NCI-H1436 (cell line): ENCODE measurements at places on chromosomes 11 and 22.

DNA sequence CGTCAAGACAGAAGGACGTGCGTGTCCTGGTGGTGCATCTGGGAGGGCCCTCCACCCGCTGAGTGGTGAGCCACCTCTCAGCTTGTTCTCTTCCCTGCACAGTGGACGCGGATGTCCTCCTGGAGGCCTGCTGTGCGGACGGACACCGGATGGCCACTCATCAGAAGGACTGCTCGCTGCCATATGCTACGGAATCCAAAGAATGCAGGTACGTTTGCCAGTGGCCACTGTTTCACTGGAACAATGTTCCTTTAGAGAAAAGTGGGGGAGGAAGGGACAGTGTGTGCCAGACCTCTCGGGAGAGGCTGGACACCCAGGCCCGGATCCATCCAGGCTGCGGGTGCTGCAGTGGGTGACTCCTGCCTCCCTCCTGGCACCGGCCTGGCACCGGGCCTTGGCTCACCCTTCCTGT, 15.9 kb downstream of the FBLN1 start:
- DNase-seq, result no peak

- no peak for DNase-seq
Observed at GRCh38 chr11:22454461-22455090, 116.4 kb downstream of the SLC17A6 start.

GRCh38 chr11:67642173-67643120, 2.9 kb upstream of the TBX10 start:
- no peak for DNase-seq

DNA sequence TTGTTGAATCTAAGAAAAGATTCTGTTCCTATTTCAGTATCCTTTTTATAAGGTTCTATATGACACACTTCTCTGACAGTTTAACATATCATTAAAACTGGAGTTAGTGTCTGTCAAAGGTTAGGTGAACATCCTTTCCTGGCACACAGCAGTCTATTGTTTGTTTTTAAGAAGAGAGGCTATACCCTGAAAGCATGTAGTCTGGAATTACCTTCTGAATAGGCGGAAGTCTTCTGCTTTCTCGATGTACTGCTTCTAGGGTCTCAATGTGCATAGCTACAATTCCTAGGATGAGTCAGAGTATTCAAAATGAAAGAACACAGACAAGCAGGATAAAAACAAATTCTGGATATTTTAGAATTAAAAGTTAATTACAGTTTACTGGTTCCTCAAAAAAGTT, 188.6 kb downstream of the SWAP70 start:
- DNase-seq, result no peak

GRCh38 chr22:47367993-47368945, 605.8 kb downstream of the TBC1D22A start:
- DNase-seq, result no peak

DNA sequence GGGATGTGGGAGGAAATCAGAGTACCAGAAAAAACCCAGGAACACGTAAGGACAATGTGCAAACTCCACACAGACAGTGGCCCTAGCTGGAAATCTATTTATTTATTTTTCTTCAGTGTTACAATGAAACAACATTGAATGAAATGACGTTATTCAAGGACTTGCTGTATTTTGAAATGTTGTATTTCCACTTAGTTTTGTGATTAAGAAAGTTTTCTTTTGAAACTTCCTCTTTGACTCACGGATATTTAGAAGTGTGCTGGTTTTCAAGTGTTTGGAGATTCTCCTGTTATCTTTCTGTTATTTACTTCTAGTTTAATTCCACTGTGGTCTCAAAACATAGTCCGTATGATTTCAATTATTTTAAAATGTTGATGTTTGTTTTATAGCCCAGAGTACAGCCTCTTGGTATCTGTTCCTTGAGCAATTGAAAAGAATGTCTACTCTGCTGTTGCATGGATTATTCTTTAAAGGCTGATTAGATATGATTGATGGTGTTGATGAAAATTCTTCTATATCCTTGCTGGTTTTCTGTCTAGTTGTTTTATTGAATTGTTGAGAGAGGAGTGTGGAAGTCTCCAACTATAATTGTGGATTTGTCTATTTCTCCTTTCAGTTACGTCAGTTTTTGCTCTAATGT, 141.0 kb downstream of the ARHGAP20 start:
- no peak for DNase-seq

DNA sequence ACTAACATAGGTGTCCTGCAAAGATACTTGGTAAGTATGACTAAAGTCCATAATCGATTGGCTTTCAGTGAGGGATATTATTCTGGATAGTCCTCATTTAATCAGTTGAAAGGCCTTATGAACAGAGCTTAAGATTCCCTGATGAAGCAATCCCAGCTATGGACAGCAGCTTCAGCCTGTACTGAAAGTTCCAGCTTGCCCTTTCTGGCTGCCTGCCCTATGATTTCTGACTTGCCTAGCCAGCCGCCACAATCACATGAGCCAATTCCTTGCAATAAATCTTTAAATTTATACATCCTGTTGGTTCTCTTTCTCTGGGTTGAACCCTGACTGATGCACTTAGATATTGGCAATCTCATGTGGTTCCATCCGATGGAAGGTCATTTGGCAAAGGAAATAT, 759.0 kb upstream of the API5 start:
- DNase-seq, result no peak

GRCh38 chr11:74988541-74989259, at the start of gene NEU3:
Gene NEU3 (plus strand): TSS chr11:74988933. CDS start chr11:74989061, 128 bp downstream.
- peak; percentile 77 for DNase-seq

- DNase-seq, result peak; percentile 82
Observed at GRCh38 chr22:35914665-35915476, 113.8 kb downstream of the RBFOX2 start.

DNA sequence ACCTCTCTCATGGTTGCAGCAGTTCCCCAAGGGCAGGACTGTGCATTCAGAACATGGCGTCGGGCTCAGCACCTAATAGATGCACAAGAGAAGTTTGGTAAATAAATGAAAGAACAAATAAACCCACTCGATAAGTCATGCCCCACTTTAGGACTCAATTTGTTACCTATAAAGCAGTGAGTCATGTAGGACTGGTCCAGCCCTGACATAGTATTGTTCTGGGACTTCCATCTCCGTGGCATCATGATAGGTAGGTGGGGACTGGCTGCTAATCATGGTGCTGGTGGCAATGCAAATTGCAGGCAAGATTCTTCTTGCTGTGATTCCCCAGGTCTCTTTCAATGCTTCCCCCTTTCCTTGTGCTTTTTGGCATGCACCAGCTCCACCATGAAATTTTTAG, 118.2 kb upstream of the CSNK2A3 start:
- no peak for DNase-seq

DNA sequence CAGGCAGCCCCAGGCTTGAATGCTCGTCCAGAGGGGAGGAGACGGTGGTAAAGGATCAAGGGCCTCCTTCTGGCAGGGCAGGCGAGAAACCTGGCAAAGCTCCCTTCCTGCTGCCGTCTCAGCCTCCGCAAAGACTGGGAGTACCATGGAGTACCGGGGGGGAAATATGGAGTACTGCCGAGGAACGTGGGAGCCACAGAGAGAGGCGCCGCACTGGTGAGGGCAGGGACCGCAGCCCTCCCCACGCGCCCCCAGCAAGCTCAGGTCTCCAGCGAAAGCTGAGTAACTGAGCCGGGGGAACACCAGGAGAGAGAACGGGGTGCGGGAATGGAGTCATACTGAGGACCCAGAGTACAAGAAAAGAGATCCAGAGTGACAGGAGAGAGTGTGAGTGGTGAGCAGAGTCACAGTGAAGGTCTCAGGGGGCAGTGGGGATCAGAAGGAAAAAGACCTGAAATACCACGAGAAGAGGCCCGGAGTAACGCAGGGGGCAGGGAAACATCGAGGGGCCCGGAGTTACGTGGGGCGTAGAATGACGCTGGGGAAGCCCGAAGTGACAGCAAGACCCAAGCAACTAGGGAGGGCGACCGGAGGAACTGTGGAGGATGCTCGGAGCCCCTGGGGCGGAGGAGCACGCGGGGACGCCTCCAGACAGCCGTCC, 740 bp downstream of the EML3 start:
- DNase-seq, result no peak

DNA sequence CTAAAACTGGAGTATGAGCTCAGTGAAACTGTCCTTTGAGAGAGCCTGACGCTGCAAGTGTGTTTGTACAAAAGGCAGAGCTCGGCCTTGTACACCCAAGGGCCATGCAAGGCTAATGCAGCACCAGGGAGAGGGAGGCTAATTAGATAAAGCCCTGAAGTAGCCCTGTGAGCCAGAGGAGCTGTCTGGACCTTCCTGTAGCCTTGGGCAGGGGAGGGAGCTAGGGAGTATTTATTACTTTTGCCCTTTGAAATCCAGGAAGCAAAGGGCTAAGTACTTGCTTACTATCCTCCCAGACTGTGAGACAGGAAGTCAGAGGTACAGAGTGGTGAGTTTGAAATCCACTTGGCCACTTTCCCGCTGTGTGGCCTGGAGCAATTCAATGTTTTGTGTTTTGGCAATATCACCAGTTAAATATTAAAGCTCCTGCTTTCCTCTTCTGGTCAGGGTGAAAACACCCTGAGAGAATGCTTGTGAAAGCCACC, 10.2 kb upstream of the LDHA start:
- DNase-seq, result no peak

DNA sequence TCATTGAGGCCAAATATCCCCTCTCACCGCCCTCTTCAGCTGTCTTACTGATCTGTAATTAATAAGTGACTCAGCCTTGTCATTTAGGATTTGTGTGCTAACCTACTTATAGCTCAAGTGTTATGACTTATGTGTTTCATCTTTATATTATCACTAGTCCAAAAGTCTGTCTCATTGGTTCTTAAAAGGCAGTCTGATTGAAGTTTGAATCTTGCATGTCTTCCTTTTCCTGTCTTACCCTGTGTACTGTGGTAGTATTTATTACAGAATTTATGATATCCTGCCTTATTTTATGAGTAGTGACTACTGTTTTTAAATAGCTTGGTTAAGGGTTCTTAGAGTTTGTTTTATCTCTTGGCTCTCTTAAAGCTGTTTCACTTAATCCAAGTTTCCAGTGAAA, 6.3 kb downstream of the DEPDC7 start:
- DNase-seq, result no peak

DNA sequence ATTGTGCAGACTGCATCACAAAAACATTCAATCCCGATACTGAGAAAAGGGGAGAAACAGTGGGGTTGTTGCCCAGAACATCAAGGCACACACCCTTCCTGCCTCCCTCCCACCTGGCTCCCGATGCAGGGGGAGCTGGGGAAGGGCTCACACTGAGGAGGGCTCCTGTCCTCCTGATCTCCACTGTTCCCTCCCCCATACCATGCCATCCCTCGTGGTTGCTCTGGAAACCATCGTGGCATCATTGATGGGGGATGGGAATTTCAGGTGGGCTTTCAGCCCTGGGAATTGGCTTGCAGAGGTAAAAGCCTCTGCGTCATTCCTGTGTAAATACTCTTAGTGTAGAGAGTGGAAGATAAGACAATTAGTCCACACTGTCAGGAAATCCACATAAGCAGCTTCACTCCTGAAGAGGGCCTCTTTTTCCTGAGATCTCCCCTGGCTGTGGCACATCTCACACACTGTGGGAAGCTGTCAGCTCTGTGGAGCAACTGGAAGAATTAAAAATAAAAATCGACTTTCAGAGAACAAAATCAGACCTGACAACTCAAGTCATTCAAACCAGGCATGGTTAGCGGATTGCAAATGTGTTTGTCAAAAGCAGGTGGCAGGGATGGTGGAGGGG, 176.0 kb downstream of the CHST1 start:
- no peak for DNase-seq

DNA sequence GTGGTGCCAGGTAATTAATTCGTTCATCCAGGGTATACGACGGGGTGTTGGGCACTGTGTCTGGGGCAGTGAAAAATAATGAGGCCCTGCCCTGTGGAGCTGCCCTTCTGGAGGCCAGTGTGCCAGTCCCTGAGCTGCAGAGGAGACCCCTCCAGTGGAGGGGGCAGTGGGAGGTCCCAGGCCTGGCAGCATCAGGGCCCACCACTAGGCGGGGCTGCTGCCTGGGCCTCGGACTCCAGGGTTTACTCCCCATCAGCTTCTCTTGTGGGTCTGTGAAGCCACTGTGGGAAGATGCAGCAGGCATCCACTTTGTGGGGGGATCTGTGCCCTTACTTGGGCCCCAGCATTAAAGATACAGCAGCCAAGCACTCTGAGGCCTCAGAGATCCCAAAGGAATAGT, 17.4 kb upstream of the TMPRSS6 start:
- no peak for DNase-seq

GRCh38 chr11:2533587-2534133, 88.9 kb downstream of the KCNQ1 start:
- no peak for DNase-seq

DNA sequence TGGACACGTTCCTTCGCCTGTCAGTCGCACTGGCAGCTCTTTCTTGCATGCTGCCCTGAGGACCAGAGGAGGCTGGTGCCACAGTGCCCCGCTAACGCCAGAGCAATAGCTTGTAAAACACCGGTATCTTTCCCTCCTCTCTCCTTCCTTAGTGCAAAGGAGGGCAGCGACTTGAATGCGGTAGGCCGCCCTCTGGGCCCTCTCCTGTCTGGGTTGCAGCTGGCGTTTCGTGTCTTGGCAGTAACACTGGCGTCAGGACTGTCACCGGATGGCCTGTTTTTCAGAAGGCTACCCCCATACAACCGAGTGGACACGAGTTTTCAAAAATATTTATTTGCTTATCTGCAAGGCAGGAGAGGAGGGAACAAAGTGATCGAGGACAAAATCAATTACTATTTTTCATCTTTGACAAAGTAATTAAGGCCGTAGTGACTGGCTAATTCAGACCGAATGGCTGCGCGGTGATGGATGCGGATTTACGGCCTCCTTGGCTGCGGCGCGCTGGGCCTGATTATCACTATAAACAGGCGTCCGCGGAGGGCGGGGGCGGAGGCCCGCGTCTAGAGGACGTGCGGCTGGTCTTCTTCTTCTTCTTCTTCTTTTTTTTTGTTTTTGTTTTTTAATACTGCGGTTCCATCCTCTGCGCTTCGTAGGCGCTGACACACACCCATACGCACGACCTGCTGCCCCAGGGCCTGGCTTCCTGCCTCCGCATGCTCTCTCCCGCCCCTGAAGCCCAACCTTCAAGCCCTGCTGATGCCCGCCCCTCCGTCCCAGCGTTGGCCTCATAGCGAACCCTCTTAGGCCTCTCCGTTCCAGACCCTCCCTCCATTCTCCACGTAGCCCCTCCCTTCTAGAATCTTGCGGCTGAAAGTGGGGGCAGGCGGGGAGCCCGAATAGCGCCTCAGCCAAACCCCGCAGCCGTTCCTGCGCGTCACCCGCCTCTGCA, 2.9 kb upstream of the SLC6A5 start:
- DNase-seq, result no peak

DNA sequence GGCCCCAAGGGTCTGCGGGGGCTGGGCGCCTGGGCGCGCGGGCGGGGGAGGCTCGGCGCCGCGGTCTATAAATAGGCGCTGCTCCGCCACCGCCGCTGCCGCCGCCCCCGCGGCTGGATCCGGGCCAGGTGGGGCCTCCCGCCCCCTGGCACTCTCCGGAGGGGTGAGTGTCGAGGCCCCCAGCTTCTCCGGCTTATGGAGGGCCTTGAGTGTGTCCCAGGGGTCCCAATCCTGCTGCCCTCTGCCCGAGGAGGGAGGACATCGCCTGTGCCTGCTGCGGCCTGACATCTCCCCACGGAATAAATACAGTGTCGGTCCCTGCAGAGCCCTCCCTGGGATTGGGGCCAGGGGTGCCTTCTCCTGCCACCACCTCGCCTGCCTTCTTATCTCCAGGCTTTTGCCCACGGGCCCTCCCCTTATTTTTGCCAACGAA, 4.3 kb upstream of the GP1BB start:
- DNase-seq, result no peak

GRCh38 chr22:36862251-36863242, 1.7 kb downstream of the NCF4 start:
- DNase-seq, result no peak

GRCh38 chr11:117498791-117499190, 171.1 kb downstream of the CEP164 start:
- DNase-seq, result peak; percentile 54

- DNase-seq, result no peak
Observed at GRCh38 chr22:37277384-37277783, 4.9 kb upstream of the CYTH4 start.
